Aortic smooth muscle cell (primary cell): ENCODE measurements at places on chromosomes 13 and 19. TPM values are rescaled to one million over a fixed set of nuclear protein-coding genes. Genes with fewer than 3 reads are reported as not detected.

C13orf46 gene
- 0.40 and 0.68 TPM in 2 replicates for total RNA-seq

ZNF345 gene
- total RNA-seq: 1.8 and 2.2 TPM in 2 replicates

CGB2 gene
- not detected in 2 replicates for total RNA-seq

IL11 gene
- total RNA-seq: 1.1 and 14.9 TPM in 2 replicates

CALR3 gene
- total RNA-seq: 0.06 TPM in 1 of 2 replicates, not detected in the other

PLIN4 gene
- total RNA-seq: under 0.01 and 0.06 TPM in 2 replicates

CD79A gene
- total RNA-seq: not detected in 2 replicates

NRTN gene
- total RNA-seq: not detected in 2 replicates
